ENCODE measurements at places on chromosomes 7 and 10. TPM values are rescaled to one million over a fixed set of nuclear protein-coding genes. Genes with fewer than 3 reads are reported as not detected.

Gene DNAJC1
- 51.9 TPM for total RNA-seq

Gene PSMG3
- 23.3 TPM for total RNA-seq

Gene UTF1
- not detected for total RNA-seq

Gene CTAGE4
- total RNA-seq, result 0.49 TPM

Gene TLX1
- total RNA-seq, result not detected

Gene CRPPA
- total RNA-seq, result 4.3 TPM

Gene CLRN3
- total RNA-seq, result not detected

Gene ERV3-1
- 19.1 TPM for total RNA-seq

Gene NRBF2
- 15.0 TPM for total RNA-seq

Gene SAMD9
- 5.8 TPM for total RNA-seq

Gene CALML5
- not detected for total RNA-seq

Gene ENKUR
- not detected for total RNA-seq

Gene PVRIG
- total RNA-seq, result 0.16 TPM

Gene ASIC3
- 4.7 TPM for total RNA-seq

Gene FOXI2
- total RNA-seq, result not detected

Gene EBF3
- 6.8 TPM for total RNA-seq

Gene SVIL
- 669 TPM for total RNA-seq

Gene GJD4
- not detected for total RNA-seq

Gene GRID1
- 1.9 TPM for total RNA-seq

Gene ARL5B
- total RNA-seq, result 8.3 TPM

Gene KAZALD1
- total RNA-seq, result 0.49 TPM

Gene DDIT4
- total RNA-seq, result 166 TPM

Gene AGR3
- not detected for total RNA-seq

Gene RGS10
- 172 TPM for total RNA-seq

Gene STEAP2
- total RNA-seq, result 22.5 TPM

Measured in sigmoid colon (tissue), 7 donors.